Cerebellum (tissue), 4 donors: ENCODE measurements at places on chromosomes 11 and 22. TPM values are rescaled to one million over a fixed set of nuclear protein-coding genes. Genes with fewer than 3 reads are reported as not detected.

Gene ARHGAP8
- 0.82 TPM for total RNA-seq

Gene C11orf42
- not detected for total RNA-seq

Gene PATE4
- total RNA-seq: not detected

Gene MAP6
- total RNA-seq: 92.6 TPM

Gene LMO2
- 16.1 TPM for total RNA-seq

Gene KRTAP5-7
- 0.18 TPM for total RNA-seq

Gene TMPRSS5
- total RNA-seq: 0.54 TPM

Gene ROM1
- 0.64 TPM for total RNA-seq

Gene MYOD1
- not detected for total RNA-seq

Gene C11orf91
- not detected for total RNA-seq

Gene GLB1L3
- total RNA-seq: 0.45 TPM

Gene IRAG1
- 6.7 TPM for total RNA-seq

Gene TENM4
- 33.4 TPM for total RNA-seq

Gene TMEM86A
- 4.6 TPM for total RNA-seq

Gene BCO2
- total RNA-seq: 7.2 TPM

Gene LDLRAD3
- 43.0 TPM for total RNA-seq

Gene CCND1
- 20.8 TPM for total RNA-seq

Gene KRTAP5-8
- total RNA-seq: not detected
